ENCODE measurements at places on chromosomes 5 and 9.

DNA sequence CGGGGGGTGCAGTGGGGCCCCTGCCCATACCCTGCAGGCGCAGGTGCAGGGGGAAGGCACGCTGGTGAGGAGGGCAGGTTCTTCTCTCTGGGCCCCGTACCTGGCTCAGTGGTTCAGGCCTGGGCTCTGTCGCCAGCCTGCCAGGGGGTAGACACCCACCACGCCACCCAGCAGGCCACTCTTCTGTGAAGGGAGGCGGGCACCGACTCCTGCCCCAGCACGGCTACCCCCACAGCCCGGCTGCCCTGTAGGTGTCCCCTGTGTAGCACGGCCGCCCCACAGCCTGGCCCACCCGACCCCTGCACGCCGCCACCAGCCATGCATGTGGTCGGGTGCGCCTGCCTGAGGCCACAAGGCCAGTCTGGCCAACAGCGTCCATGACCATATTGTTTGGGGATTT is 1.7 kb downstream of the LCN6 start:
- DNase-seq, result no peak

GRCh38 chr9:82202808-82203207 is 214.2 kb downstream of the SPATA31D1 start:
- no peak for DNase-seq

DNA sequence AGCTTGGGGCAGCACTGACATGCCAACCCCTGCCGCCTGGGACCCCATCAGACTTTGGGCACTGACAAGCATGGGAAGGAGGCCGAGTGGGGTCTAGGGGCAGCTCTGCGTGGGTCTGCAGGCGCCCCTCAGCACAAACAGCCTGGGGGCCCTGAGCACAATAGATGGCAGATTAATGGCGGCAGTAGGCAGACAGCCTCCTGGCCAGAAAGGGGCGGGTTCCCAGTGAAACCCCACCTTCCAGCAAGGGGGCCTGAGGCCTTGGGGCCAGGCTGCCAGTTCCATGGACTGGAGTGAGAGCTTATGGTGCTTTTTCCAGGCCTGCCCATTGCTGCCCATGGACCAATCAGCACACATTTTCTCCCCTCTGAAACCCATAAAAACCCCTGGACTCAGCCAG is 2031.2 kb downstream of the EFNA5 start:
- DNase-seq, result no peak

GRCh38 chr5:14066326-14066725 is 76.8 kb upstream of the TRIO start:
- no peak for DNase-seq

GRCh38 chr9:119004618-119004990 is 364.6 kb downstream of the BRINP1 start:
- DNase-seq, result no peak

GRCh38 chr5:112293587-112293986 is 125.5 kb downstream of the EPB41L4A start:
- no peak for DNase-seq

DNA sequence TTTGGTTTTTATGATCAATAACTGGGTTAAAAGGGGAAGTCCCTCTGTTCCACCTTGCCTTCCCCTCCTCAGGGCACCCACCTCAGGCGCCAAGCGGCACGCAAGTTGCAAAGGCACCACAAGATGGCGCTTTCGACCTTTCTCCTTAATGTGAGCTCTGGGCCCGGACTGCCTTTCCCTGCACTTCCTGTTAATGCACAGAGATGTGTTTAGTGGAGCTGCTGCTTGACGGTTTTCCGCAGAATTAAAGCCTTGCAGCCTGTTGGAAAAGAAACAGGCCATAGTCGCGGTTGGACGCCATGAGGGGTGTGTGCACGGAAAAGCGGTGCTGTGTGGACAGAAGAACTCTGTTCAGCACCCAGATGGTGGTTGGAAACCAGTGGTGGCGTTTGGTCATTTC is 17.9 kb downstream of the CXCL14 start:
- peak; percentile 41 for DNase-seq

DNA sequence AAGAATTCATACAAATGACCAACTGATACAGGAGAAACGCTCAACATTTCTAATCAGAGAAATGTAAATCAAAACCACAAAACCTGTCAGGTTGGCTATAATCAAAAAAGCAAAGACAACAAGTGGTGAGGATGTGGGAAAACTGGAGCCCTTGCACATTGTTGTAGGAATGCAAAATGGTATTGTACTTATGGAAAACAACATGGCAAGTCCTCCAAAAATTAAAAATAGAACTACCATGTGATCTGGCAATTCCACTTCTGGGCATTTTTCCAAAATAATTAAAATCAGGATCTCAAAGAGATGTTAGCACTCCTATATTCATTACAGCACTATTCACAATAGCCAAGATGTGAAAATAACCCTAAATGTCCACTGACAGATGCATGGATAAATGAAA is 76.1 kb downstream of the FNIP1 start:
- DNase-seq, result no peak

- peak; percentile 39 for DNase-seq
These were observed 482 bp downstream of the CD14 start for GRCh38 chr5:140632366-140633020.

DNA sequence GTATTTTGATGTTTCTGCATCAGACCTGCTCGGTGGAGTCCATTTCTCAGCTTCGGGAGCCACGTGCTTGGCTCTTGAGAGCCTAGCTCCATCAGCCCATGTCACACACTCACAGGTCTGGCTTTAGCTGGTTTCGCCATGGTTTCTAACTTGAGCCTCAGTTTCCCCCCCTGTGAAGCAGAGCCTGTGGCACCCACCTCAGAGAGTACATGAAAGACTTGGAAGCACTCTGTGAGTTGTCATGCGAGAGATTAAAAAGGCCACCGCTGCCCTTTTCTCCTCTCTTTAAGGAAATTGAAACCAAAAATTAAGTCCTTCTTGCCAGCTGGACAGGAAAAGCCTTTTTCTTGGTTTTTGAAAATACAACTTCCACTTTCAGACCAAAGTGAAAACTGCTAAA is 8.8 kb downstream of the TENT4A start:
- DNase-seq, result peak; percentile 21

DNA sequence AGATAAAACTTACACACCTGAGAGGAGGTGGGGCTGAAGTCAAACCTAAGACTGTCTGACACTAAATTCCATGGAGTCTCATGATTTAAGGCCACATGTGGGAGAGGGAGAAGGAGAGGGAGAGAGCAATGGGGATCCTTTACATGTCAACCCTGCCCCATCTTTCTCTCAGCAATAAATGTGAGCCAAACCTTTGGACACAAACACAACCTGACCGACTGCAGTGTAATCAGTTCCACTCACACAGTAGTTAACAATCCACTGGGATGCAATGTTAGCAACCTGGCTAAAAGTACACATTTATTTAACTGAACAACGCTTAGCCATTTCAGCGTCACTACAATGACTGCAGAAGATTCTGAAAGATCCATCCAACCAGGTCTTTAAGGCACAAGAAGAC is 273.0 kb downstream of the GLIS3 start:
- no peak for DNase-seq

DNA sequence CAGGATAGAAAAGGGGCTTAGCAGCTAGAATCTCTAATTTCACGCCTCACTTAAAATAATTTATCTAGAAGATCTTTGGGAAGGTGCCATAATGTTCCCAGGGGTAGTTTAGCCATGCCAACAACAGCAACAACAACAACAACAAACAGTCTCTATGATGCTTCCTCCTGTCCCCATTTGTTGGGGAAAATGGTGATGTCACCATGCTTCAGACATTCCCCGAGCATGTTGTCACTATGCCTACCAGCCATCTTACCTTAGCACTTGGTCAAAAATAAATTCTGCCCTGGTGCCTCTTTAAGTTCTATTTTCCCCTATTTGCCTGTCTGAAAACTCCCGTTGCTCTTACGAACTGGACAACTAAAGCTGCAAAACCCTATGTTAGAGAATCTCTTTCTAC is 76.6 kb downstream of the KCNN2 start:
- DNase-seq, result no peak

GRCh38 chr9:114072184-114073140 is 5.6 kb downstream of the AMBP start:
- DNase-seq, result peak; percentile 26

GRCh38 chr5:159224471-159224870 is 15.1 kb upstream of the RNF145 start:
- no peak for DNase-seq

- DNase-seq, result no peak
These were observed 8.7 kb downstream of the RHOBTB3 start for GRCh38 chr5:95739857-95740256.

Data from C1 segment of cervical spinal cord (tissue), 14 donors.